ENCODE measurements at places on chromosomes 6 and 20.

DNA sequence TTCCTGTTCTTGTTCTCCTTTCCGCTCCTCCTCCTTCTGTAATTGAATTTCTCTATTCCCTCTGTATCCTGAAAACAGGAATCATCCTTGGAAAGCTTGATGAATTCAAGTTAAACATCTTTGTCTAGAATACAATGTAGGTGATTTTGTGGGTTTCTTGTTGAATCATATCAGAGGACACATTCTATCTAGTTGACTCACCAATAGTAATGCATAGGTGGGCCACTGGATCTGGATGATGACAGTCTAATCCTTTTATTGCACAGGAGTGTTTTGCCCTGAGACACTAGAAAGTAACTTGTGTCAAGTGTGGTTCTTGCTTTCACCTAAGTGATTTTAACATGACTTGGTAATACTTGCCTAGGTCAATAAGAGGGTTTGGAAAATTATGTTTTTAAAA, 164.3 kb downstream of the RFPL4B start:
- DNase-seq, result no peak

GRCh38 chr6:24807584-24807983, 8.9 kb upstream of the ARMH2 start:
- no peak for DNase-seq

DNA sequence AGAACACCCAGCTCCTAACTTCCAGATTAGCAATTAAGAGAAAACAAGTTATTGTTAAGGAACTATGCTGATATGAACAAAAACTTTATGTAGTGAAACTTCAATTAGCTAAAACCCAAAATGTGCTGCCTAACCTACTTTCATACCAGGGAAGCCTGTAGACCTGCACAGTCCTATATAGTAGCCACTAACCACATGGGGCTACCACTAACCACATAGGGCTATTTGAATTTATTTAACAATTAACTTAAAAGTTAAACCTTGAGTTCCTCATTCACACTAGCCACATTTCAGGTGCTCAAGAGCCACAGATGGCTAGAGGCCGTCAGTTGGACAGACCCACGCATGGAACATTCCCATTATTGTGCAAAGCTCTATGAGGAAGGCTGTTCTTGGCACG, 72.4 kb upstream of the LAMP5 start:
- no peak for DNase-seq

DNA sequence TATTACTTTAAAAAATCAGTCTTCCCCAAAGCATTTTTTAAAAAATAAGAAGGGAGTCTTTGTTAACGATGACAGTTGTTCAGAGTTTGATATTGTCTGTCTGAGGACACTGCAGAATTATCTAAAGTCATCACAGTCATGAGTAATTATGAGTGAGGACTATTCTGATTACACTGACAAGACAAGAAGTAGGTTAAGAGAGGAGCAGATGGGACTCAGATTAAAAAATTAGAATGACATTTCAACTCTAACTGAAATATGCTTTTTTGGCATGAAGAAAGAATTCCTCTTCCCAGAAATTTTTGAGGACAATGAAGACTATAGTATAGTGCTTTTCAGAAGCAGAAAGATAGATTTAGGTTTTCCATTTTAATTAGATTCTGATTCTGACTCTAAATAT, 456.5 kb downstream of the EPHA7 start:
- no peak for DNase-seq

- no peak for DNase-seq
These were observed 9.9 kb downstream of the MAFB start for GRCh38 chr20:40679184-40679583.

Data from stomach (tissue), 19 donors.